DMS53 (cell line): ENCODE measurements at places on chromosomes 16 and 17.
A peak's percentile ranks its signal among the peaks of the same experiment; 100 is the strongest.

- DNase-seq, result no peak
These were observed 2.6 kb upstream of the CHAD start for GRCh38 chr17:50471009-50471905.

DNA sequence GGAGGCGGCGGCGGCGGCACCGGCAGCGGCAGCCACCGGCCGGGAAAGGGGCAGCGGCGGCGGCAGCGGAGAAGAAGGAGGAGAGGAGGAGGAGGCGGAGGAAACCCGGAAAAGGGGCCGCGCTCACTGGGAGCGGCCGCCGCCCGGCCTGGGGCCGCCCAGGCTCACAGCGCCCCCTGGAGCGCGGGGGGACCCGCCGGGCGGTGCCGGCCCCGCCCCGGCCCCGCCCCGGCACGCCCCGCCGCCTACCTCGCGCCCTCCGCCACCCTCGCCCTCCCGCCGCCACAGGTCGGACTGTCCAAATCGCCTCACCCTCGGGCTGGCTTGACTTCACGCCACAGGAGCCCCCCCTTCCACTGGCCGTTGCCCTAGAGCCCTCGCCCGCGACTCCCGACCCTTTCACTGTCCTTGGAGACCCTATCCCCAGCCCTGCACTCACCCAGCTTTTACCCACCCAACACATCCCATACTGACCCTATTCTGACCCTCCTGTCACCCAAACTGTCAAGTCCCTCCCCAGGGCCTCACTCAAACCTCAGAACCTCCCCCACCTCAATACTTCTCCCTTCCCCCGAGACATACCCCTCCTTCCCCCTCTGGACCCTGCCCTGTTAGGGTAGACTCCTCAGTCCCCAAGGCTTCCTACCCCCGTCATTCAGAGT is at the start of gene CSNK2A2:
Gene CSNK2A2 (minus strand): TSS at position 85 of the 662 bp plus-strand sequence. CDS start 370 bp downstream, outside the sequence.
- DNase-seq, result peak; percentile 83

GRCh38 chr17:38458521-38458920 is 30.3 kb downstream of the ARHGAP23 start:
- DNase-seq, result no peak

DNA sequence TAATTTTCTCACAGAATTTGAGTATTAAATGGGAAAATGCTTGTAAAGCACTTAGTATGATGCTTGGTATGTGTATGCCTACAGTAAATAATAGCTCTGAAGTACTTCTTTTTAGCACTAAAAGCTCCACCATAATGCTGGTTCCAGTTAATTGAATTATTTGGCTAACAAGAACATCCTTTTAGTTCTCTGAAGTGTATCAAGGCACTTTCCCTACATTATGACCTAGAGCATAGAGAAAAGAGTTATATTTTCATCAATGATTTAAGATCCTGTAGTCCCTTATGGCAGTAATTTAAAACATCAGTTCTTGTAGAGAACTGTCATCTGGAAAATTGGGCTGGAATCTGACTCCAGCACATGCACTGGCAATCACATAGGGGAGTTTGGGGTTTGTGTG is 21.9 kb upstream of the PHAF1 start:
- no peak for DNase-seq

GRCh38 chr16:69711115-69711740 is 15.1 kb downstream of the NQO1 start:
- no peak for DNase-seq

- DNase-seq, result no peak
These were observed 86.1 kb downstream of the ZFHX3 start for GRCh38 chr16:72961863-72962262.

GRCh38 chr17:80071116-80071841 is 30.1 kb upstream of the GAA start:
- no peak for DNase-seq

DNA sequence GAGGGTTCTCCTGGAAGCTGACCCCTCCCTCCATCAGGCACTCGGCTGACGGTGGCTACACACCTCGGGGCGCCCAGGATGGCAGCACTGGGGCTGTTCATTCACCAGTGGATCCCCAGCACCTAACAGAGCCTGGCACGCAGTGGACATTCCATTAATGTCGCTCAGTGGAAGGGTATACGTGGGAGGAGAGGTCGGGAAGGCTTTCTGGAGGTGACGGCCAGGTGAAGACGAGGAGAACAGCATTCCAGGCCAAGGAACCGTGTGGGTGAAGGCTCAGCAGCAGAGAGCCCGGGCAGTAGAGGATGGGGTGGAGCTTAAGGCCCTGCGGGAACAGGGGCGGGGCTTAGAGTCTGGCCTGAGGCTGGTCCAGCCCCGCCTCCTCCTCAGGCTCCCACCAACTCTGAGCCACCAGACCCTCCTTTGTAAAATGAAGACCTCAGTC is 2.5 kb upstream of the HS3ST6 start:
- peak; percentile 54 for DNase-seq

GRCh38 chr16:35409503-35409902 is 1950.1 kb downstream of the TP53TG3F start:
- DNase-seq, result peak; percentile 0

DNA sequence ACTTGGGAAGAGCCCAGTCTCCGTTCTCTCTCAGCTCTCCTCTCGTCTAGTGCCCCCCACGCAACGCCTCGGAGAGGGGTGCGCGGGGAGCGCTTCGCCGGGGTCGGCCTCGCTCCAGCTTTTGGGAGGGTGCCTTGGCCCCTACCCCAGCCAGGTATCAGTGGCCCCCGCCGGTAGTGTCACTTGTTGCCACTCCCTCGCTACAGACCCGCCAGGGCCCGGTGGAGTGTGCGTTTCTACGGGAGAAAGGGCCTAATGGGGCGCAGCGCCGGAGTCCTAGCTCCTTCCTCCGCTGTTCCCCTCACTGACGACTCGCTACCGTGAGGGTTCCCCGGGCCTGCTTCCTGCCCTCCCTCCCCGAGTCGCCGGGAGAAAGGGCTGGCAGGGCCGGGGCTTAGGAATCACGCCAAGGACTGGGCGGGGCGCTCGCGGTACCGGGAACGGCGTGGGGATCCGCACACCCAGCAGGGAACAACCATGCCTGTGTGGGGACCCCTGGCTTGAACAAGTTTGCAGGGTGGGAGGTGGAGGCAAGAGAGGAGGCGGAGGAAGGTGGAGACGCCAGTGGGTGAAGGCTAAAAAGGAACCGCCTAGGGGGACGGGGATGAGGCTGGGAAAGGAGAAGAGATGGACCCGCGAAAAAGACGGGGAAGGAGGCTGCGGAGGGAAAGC is 997 bp upstream of the CDH11 start:
- DNase-seq, result no peak

DNA sequence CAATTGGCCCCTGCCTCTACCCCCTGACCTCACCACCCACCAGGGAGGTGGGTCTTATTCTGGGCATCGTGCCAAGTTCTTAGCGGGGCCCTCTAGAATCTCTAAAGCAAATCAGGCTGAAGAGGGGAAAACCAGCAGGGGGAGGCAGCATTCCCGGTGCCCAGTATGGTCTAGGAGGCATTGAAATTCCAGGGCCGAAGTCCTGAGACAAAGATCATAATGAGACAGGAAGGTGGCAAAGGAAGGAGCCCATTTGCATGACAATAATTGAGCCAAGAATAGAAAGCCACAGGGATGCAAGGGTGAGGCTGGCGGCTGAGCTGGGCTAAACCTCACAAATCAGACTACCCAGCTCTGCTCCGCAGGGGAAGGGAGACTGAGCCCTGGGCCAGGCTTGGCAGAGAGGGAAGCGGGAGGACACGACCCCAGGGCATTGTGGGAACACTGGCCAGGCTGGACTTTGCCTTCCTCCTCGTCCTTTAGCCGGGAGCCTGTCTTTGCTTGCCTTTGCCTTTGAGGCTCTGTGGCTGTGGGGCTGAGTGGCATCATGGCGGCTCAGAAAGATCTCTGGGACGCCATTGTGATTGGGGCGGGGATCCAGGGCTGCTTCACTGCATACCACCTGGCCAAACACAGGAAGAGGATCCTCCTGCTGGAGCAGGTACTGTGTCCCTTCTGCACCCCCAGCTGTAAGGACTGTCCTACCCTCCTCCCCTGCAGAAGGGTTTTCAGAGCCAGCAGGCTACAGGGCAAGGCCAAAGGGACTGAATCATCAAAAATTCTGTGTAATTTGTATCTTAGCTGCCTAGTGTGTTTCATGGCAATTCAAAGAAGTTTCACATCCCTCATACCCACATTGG is at the start of gene PIPOX:
Gene PIPOX (plus strand): TSS at position 463 of the 860 bp plus-strand sequence. CDS start 85 bp downstream, at position 548.
- peak; percentile 56 for DNase-seq

- peak; percentile 16 for DNase-seq
These were observed 306.5 kb upstream of the ZFHX3 start for GRCh38 chr16:73354434-73354833.

- no peak for DNase-seq
These were observed 16.8 kb upstream of the ENGASE start for GRCh38 chr17:79057737-79058385.

DNA sequence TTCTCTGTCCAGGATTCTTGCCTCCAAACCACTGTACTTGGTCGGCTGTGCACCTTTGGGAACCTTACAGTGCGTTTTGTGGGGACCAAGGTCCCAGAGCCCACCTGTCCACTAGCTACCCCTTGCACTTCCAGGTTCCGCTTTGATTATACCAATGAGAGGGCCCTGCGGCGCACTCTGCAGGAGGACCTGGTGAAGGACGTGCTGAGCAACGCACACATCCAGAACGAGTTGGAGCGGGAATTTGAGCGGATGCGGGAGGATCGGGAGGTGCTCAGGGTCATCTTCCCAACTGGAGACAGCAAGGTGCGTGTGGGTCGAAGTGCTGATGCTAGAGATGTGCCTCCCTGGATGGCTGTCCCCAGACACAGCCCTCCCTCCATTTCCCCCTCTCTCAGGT is 18.8 kb downstream of the POLR2A start:
- DNase-seq, result peak; percentile 47

DNA sequence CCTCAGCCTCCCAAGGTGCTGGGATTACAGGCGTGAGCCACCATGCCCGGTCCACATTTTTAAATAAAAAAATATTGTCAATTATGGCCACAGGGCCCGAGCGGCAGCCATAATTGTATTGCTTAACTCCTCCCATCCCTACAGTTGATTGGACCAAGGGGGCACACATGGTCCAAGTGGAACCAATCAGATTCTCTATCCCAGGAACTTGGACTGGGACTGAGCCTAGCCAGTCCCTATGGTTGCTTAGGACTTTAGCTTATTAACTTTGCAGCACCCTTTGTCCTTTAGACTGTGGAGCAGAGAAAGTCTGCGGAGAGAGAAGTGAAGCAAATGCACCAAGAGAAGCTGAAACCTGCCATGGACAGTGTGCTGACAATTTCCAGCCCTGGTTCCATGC is 5.5 kb upstream of the RDM1 start:
- DNase-seq, result no peak

DNA sequence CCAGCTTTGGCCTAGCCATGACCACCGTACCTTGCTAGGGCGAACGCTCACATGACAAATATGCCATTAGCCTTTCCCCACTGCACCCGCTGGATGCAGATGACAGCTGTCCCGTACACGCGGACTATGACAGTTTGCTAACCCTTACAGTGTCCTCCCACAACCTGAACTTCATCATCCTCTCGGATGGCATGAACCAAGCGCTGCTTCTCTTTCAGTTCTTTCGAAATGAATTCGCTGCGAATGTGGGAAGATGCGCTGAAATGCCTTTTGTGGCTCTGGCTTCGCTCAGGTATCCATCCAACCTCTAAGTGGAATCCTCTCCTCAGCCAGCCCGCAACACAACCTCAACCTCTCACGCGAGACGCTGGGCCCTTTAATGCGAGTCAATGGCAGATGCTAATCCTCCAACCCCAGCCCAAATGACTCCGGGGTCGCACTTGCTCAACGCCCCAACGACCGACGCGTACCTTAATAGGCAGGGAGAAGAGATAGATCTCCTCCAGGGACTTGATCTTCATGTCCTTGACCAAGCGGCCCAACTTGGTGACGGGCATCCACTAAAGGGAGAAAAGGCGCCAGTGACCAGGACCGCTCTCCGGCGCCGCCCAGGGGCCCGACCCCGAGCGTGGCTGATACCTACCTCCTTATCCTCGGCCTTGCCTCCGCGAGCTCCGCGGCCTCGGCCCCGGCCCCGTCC is 670 bp downstream of the RPS2 start:
- DNase-seq, result peak; percentile 59

GRCh38 chr16:9119795-9120194 is 28.4 kb downstream of the HAPSTR1 start:
- no peak for DNase-seq

DNA sequence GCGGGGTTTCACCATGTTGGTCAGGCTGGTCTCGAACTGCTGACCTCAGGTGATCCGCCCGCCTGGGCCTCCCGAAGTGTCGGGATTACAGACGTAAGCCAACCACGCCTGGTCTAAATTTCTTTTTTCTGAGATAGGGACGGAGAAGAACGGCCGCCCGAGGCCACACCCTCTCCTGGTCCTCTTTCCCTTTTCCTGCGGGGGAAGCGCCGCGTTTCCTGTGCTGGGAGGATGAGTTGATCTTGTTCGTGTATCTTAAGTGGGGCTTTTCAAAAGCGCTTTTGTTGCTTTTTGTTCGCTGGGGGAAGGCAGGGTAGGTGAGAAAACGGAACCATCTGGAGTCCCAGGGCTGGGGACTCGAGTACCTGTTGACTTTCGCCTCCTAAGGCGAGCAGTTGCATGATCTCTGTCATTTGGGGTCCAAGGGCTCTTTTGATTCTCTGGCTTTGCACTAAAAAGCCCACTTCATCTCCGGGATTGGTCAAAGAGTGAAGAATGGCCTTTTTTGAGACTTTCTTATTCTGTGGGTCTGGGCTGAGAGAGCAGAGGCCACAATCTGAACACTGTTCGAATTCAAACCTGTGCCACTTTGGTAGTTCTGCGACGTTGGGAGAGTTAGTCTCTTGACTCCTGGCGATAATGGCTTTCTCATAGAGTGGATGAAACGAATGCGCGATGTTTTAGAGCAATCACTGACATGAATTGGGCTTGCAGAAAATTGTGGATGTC is 1.3 kb downstream of the FUS start:
- peak; percentile 37 for DNase-seq

- no peak for DNase-seq
These were observed 953.9 kb downstream of the CDH11 start for GRCh38 chr16:64167936-64168335.

- DNase-seq, result no peak
These were observed 6.2 kb upstream of the SMG1 start for GRCh38 chr16:18932243-18932987.

DNA sequence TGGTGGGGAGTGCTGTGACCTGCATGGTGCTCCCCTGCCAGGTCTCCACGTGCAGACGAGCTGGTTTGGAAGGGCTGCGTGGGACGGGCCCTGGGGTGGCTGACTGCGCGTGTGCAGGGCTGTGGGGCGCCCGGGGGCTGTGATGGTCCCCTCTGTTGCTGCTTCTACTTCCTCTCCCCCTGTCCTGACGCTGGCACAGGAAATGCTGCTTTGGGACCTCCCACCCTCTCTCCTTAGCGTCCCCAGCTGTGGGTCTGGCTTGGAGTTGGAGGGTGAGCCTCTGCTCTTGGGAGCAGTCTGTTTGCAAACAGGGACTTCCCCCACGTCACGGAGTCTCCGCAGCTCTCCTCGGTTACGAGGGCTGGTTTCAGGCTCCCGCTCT is 35.2 kb downstream of the TSC2 start:
- no peak for DNase-seq
